ENCODE measurements at places on chromosomes 13 and 19.

- DNase-seq = no peak
Measured at GRCh38 chr13:60258349-60258748, 94.6 kb upstream of the DIAPH3 start.

DNA sequence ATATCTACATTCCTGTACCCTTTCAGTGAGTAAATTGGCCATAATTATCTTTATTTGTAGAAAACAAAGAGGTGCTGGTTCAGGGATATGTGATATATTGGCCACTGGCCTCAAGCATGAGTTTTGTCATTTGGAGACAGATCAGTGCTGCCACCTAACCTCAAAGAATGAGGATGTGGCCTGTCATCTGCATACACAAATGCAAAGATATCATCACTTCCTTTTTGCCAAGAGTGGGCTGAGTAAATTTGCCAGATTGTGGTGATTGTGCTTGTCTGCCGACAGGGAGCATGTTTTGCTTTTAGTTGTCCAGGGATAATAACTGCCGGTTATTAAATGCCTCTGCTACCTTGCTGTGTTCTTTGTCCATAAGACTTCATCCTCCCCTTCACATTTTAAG lies 44.2 kb downstream of the WASF3 start:
- peak; percentile 32 for DNase-seq

GRCh38 chr13:29621051-29621800 lies 25.7 kb upstream of the SLC7A1 start:
- DNase-seq = no peak

GRCh38 chr19:21835429-21835809 lies 563 bp downstream of the ZNF43 start:
- DNase-seq = no peak

DNA sequence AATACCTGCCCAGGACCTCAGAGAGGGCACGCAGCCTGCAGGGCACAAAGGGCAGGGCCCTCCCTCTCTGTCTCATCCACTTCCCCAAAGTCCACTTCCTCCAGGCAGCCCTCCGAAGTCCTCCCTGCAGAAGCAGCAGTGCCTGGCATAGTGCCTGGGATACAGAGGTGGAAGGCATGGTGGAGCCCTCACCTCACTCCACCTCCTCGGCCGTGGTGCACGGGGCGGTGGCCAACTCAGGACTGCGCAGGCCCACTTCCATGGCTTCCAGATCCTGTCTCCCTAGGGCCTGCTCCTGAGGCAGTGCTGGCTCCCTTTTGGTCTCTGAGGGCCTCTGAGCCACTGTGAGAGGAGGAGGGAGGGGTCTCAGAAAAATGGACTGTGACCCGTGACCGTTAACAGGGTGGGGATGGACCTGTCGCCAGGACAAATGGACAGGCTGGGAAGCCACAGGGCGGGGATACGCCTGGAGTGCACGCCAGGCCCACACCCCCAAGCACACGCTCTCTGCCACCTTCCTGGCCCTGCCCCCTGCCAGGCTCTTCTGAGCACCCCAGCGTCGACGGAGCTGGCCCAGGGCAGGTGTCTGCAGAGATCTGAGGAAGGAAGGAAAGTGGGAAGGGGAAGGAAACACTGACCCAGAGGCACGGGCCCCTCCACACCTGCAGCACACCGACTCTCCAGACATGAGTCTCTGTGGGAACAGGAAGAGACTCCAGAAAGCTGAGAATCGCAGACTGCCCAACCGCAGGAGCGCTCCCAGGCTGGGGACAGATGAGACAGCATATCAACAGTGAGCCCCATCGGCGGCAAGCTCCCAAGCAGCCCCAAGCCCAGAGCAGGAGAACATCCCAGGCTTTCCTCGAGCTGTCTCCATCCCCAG lies 8.4 kb downstream of the REXO1 start:
- no peak for DNase-seq

GRCh38 chr19:54127688-54128440 lies 9.7 kb upstream of the CNOT3 start:
- no peak for DNase-seq
